ENCODE measurements at places on chromosomes 13 and 19. TPM values are rescaled to one million over a fixed set of nuclear protein-coding genes. Genes with fewer than 3 reads are reported as not detected.

Gene SGCG
- not detected for total RNA-seq

Gene PRODH2
- total RNA-seq: 116 TPM

Gene CEACAM20
- 0.25 TPM for total RNA-seq

Gene ACP7
- total RNA-seq: 0.05 TPM

Gene NFIX
- 10.3 TPM for total RNA-seq

DNA sequence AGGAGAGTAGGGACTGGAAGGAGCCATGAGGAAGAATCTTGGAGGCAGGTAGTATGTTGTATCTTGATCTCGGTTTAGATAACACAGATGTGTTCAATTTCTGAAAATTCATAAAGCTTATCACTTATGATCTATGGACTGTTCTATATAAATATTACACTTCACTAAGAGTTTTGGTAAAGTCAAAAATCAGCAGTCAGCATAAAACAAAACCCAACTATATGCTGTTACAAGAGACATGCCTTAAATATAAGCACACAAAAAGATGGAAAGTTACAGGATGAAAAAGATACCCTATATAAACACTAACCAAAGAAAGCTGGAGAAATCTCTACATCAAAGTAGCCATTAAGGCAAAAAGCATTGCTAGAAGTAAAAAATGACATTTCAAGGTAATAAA lies 4.5 kb upstream of the KASH5 start:
- DNase-seq: no peak

- no peak for DNase-seq
These were observed 26.2 kb upstream of the PLEKHF1 start for GRCh38 chr19:29639086-29639485.

GRCh38 chr19:35249848-35250711 lies 1.3 kb downstream of the LSR start:
- DNase-seq: no peak

- DNase-seq: no peak
These were observed 3.4 kb downstream of the FARSA start for GRCh38 chr19:12930002-12930645.

GRCh38 chr13:96821381-96821780 lies 172.9 kb downstream of the OXGR1 start:
- no peak for DNase-seq

DNA sequence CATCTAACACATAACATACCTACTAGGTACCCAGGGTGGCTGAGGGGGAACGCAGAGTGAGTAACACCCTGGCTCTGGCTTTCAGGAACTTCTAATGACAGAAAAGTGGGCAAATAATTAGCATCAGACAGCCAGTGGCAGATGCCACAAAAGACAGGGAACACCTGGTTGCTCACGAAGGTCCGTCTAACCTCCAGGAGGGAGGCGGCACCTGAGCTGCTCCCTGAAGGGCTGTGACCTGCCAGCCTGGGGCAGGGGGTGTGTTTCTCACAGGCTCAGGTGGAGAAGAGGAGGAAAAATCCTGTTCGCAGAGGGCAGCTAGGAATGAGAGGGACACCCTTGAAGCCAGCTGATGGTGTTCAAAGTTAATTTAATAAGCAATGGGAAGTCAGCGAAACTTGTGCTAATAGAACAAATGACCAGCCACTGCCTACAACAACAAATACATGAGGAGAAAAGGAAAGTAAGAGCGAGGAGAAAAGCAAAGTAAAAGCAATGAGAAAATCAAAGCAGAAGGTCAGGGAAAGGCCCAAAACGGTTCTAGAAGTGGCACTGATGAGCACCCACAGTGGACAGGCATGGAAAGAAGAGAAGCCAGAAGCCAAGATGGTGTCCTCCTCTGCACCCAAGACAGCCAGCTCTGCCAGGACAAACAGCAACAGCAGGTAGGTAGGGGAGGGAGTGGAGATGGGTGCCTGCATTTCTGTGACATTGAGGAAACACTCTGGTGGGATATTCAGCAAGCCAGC lies 87.3 kb downstream of the STK24 start:
- no peak for DNase-seq

DNA sequence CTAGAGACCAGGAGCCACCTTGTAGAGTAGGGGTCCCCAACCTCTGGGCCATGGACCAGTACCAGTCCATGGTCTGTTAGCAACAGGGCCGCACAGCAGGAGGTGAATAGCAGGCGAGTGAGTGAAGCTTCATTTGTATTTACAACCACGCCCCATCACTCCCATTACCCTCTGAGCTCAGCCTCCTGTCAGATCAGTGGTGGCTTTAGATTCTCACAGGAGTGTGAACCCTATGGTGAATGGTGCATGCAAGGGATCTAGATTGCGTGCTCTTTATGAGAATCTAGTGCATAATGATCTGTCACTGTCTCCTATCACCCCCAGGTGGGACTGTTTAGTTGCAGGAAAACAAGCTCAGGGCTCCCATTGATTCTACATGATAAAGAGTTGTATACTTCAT lies 303.6 kb downstream of the KCNRG start:
- DNase-seq: no peak

DNA sequence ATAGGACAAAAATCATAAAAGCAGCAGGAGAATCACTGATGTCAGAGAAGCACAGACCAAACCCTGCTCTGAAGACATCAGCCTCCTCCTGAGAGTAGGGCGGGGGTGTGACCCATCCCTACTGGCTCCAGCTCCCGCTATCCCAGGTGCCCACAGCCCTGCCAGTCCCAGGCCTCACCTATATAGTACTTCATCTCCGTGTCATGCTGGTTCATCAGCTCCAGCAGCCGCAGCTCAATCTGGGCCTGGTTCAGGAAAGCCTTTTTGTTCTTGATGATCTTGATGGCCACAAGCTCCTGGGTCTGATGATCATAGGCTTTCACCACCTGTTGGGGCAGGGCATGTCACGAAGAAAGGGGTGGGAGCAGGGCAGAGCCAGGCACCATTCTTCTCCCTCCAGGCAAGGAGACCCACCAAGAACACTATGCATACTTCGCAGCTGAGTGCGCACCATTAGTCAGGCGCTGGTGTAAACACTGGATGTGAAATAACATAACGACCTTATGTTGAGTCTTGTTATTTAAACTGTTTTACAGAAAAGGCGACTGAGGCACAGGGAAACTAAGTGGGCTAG lies 4.2 kb downstream of the DYRK1B start:
- no peak for DNase-seq

DNA sequence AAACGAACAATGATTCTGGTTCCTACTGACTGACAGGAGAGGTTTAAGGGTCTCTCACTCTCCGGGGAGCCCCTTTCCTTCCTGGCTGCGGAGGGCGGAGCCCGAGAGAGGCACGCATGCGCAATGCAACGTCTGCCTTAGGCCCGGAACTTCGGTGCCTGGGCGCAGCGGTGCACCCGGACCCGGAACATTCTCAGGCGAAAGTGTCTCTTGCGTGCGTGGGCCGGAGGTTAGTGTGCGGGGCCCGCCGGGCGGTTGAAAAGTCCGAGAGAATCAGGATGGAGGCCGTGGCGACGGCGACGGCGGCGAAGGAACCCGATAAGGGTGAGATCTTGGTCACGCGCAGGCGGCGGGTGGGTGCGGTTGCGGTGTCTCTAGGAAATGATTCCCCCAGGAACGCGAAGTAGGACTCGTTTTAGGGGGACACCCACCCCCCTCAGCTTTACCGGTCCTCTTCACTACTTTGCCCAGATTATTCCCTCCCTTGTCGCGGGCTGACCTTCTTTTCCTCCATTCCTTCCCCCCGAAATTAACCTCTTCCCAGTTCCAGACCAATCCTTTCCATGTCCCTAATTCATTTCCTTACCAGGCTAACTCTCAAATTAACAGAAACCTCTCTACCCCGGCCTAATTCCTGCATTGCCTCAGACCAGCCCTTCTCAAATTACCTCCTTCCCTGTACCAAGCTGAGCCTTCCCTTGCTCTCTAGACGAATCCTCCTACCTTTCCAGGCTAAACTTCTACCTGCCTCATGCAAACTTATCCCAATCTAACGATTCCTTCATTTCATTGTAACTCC lies at the start of gene CCDC97:
CCDC97 (plus strand) TSS at position 140 of the 799 bp plus-strand sequence; CDS start at position 279, 139 bp downstream.
- peak; percentile 92 for DNase-seq

- DNase-seq: no peak
These were observed 31.1 kb downstream of the RB1 start for GRCh38 chr13:48334534-48335127.

DNA sequence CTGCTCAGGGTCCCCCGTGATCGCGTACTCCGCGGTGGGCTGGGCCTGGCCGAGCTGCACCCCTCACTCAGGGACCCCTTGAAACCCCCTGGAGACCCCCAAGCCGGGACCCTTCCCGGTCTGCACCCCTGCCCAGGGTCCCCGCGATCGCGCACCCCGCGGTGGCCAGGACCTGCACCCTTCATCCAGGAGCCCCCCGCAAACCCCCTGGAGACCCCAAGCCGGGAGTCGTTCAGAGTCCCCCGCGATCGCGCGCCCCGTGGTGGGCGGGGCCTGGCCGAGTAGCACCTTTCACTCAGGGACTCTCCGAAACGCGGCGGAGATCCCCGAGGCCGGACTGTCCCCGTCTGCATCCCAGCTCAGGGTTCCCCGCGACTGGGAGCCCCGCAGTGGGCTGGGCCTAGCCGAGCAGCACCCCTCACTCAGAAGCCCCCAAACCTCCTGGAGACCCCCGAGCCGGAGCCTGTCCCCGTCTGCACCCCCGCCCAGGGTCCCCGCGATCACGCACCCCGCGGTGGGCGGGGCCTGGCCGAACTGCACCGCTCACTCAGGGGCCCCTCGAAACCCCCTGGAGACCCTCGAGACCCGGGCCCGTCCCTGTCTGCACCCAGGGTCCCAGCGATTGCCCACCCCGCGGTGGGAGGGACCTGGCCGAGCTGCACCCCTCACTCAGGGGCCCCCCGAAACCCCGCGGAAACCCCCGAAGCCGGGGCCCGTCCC lies 748 bp downstream of the LMNB2 start:
- DNase-seq: peak; percentile 49

- no peak for DNase-seq
These were observed 72.9 kb downstream of the SPATA13 start for GRCh38 chr13:24233351-24233901.

Measured in liver (tissue), 10 donors.